ENCODE measurements at places on chromosomes 11 and 22.

DNA sequence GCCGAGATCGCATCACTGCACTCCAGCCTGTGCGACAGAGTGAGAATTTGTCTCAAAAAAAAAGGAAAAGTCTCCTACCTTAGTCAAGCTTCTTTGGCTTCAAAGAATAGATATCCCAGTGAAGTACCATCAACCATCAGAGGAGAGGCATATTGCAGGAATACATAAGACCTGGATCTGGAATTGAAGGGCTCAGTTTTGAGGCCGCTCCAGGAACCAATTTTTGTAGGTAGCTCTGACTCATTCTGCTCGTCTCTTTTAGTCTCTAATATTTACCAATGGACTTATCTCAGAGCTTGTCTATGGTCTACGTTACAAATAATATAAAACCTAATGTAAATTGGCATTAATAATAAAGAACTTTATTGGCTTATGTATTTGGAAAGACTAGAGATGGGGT lies 8.2 kb upstream of the CCDC15 start:
- DNase-seq: no peak

GRCh38 chr22:25235547-25236290 lies 16.3 kb downstream of the CRYBB2 start:
- no peak for DNase-seq

GRCh38 chr11:119381181-119381988 lies at the start of gene USP2:
USP2 (minus strand) TSS chr11:119381690; CDS start chr11:119373480, 8,210 bp downstream.
- DNase-seq: peak; percentile 97

DNA sequence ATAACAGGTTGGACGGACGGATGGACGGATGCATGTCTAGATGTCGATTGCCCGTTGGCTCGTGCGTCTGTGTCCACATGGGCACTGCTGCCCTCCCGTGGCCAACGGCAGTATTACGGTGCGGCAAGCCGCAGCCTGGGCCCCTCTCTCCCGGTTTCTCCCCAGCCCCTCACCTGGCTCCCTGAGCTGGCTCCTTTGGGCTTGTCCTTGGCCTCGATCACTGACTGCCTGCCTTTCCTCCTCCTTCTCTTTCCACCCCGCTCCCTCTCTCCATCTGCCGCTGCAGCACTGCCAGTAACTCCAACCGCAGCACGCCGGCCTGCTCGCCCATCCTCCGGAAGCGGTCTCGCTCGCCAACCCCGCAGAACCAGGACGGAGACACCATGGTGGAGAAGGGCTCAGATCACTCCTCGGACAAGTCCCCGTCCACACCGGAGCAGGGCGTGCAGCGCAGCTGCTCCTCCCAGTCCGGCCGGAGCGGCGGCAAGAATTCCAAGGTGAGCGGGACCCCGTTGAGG lies 77.3 kb downstream of the SCN3B start:
- DNase-seq: no peak

DNA sequence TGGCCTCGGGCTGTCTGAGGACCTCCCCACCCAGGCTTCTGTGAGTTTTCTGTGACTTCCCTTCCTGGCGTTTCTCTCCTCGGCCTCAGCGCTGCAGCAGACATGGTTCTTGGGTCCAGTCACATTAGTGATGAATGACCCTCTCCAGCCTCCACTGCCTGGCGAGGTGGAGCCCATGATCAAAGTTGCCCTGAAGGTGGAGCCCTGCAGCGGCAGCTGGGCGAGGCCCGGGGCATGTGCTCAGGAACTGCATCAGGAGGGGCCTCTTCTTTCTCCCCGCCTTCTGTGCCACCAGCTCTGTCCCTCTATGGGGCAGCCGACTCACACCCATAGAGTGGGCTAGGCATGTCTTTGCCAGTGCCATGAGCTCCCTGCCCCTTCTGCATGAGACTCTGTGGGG lies 1079.7 kb downstream of the TBC1D22A start:
- no peak for DNase-seq

DNA sequence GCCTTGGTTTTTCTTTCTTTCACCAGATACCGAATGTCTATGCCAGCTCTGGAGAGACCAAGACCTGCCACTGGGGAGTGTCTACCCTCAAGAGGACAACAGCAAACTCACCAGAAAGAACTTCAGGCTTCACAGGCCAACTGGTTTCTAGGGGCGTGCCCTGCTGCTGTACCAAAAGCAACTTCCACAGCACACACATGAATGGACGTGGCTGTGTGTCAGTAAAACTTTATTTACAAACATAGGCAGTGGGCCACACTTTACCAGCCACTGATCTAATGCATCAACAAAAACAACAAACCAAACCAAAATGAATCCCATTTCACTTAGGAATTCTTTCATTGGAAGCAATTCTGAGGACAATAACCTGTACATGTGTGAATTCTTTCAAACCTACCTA lies 16.7 kb downstream of the DEAF1 start:
- DNase-seq: no peak

DNA sequence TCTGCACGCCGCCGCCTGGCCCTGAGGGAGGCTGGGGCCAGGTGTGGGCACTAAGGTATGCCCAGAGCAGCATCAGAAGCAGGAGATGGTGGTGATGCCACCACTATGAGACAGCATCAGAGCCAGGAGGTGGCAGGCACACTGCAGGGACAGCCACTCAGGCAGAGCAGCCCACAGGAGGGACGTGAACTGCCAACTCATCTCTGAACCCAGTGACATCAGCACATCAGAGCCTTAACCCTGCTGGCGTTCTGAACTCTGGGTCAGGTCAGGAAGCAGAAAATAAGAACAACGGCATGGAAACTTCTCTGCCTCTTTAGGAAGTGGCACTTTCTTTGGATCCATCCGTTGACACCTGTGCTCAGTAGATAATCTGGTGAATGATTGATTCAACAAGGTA lies 14.7 kb upstream of the IFT27 start:
- no peak for DNase-seq

DNA sequence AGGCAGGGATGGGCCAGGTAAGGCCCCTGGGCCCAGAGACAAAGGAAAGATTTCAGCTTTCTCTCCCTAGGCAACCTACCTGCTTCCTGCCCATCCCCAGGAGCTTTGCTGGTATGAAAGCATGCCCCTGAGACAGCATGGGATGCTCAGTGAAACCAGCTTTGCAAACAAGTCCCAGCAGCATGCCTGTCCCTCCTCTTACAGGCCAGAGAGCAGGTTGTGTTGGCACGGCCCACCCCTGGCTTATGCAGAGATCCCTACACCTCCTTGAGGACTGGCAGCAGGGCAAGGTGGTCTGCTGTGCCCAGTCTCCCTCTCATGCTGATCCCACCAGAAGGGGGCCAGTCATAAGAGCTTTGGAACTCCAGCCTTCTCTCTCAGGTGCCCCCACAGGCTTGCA lies 3.1 kb downstream of the SCN4B start:
- DNase-seq: no peak

GRCh38 chr11:75135651-75136050 lies 15.3 kb upstream of the SLCO2B1 start:
- no peak for DNase-seq

DNA sequence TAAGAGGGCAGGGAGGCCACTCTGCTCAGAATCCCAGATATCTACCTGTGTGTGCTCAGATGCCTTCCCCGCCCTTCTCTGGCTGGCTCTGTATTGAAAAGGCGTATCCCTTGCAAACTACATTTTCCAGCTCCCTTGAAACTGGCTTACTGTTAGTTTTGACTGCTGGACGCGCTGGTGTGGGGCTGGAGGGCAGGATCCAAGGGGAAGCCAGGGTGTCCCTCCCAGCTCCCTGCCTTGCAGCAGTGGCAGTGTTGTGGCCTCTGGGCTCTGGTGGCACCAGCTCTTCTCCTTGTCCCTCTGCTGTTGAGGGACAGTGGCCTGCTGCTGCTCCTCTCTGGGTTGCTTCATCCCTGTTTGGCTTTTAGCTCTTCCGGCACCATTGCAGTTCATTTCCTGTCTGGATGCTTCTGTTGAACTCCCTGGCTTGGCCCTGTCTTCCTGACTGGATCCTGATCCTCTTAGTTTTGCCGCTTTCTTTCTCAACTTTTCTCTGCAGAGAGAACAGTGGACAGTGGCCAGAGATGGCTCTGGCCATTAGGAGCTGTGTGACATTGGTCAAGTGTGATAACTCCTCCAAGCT lies 107.1 kb upstream of the PARVA start:
- DNase-seq: no peak

DNA sequence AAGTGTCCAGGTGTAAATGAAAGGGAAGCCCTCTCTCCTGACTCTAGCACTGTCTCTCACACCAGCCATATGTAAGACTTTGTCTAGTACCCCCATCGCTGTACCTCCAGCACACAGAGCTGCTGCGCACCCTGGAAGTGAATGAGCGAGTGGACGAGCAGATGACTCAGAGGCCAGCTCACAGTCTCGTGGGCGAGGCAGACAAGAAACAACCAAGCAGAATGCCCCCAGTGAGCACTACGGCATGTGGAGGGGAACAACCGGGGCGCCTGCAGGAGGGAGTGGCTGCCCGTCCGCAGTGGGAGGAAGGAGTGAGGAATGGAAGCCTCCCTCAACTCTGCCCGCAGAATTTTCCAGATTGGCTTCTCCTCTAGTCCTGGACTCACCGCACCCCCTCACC lies 46.4 kb downstream of the MCM5 start:
- no peak for DNase-seq

DNA sequence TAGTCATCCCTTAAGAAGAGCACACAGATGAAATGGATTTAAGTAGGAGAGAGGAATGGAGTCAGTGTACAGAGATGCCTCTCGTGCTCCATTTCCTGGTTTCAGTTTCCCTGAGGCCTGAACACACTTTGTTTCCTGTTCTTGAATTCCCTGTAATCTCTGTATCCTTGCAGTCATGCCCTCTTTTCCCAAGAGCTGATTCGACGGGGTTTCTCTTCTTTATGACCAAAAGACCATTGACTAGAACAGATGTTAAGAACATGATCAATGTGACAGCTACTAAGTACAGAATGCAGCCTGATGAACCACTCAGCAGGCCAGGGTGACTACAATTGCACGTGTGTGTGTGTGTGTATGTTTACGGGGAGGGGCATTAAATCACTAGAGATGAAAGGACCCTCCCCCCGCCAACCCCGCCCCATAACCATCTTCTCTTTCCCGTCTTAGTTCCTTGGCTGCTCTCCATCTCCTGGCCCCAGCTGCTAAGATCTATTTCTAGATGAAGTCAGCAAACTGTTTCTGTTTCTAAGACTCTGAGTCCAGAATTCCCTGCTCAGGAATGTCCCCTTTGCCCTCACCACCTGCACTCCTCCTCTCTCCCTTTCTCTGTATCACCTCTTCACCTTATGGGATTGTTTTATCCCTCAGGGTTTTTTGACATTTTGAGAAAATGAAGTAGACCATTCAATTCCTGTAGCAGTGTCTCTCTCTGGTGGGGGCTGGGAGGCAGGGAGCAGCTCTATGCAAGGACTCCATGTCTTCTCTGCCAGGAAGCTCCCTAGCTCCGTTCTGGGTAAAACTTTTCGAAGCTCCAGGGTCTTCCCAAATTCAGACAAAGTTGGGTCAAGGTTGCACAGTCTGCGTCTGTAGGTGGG lies 26.0 kb downstream of the SLC22A6 start:
- no peak for DNase-seq

- no peak for DNase-seq
Measured at GRCh38 chr22:25111579-25112517, 87.8 kb upstream of the CRYBB3 start.

DNA sequence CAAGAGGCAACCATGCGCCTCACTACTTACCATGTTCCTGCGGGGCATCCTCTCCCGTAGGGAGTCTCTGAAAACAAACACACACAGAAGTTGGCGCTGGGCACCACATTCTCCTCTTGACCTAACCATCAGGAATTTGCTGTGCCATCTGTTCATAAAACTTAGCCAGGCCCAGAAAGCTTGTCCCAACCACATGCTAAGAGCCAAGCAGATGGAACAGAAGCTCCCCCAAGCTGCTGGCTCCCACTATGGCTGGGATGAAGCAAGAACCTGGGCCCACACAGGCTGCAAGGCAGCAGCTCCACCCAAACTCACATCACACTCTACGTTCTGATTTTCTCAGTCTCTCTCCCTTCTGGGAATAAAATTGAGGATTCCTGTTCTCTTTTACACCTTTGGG lies 17.4 kb downstream of the HPS4 start:
- no peak for DNase-seq

- no peak for DNase-seq
Measured at GRCh38 chr11:77139201-77139600, 11.2 kb downstream of the MYO7A start.

- no peak for DNase-seq
Measured at GRCh38 chr11:112315057-112315720, 54.5 kb upstream of the PLET1 start.

DNA sequence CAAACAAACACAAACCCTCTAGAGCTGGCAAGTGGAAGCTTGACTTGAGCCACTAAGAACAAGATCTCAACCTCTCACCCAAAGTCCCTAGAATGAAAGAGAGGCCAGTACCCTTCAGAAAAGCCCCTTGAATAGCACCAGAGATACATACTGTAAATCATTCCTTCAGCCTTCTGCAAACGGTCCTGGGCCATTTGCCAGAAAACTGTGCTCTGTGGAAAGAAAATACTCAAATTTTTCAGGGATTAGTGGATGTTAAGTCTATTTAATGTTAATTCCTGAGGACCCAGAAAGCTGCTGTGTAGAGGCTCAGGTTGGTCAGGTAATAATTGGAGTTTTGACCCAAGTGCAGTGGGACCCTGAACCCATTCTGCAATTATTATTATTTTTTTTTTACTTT lies 16.9 kb downstream of the SERPINH1 start:
- no peak for DNase-seq

DNA sequence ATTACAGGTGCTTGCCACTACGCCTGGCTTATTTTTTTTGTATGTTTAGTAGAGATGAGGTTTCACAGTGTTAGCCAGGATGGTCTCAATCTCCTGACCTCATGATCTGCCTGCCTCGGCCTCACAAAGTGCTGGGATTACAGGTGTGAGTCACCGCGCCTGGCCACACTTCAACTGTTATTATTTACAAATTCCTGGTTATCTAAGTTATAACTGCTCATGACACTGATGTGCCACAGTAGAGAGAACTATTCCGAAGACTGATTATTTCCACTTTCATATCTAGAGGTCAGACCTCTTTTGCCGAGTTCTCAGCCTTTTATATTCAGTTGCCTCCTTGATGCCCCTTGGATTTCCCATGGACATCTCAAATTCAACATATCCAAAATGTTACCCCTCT lies 3.9 kb upstream of the NUP160 start:
- DNase-seq: no peak

DNA sequence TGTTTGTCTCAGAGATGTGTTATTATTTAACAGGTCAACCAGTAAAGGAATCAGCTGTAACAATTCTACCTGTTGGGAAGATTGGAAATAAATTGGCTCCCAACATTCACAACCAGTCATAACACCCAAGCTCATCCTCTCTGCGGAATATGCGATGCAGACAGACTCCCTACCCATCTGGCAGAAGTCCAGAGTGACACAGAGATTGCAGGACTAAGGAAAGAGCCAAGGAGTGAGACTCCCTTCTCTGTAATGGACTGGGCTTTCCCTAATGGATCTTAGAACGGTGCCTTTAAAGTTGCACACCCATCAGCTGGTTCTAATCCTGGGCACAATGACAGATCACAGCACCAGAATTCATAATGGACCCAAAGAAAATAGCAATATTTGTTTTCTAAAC lies 27.8 kb upstream of the UBASH3B start:
- no peak for DNase-seq
